ENCODE measurements at places on chromosomes 4 and X. TPM values are rescaled to one million over a fixed set of nuclear protein-coding genes. Genes with fewer than 3 reads are reported as not detected.

DNA sequence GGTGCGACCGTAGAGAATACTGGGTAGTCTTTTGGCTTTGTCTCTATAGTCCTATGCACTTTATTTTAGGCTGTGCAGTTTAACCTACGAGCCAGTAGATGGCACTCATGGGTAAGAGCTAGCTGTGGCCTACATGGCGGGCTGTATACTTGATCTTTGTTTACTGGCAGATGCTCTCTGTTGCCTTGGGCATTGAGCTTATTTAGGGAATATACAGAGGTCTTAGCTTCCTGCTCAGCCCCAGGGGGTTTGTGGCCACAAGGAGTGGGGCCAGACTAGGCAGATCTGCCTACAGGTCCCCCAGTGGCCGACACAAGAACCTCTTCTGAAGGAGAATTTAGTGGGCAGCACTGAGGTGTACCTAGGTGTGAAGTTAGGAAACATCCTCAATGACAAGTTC, 227.6 kb upstream of the HDX start:
- H3K4me3 ChIP-seq, result no peak overlapping the region
- H3K4me1 ChIP-seq, result no peaks in the 10 kb centered on the region
- H3K27ac ChIP-seq, result no peak overlapping the region
- DNase-seq, result no peak

GRCh38 chr4:86333236-86333635, 26.6 kb downstream of the MAPK10 start:
- H3K36me3 ChIP-seq, result no peaks in the 10 kb centered on the region
- H3K4me1 ChIP-seq, result no peaks in the 10 kb centered on the region
- no peak overlapping the region for H3K27ac ChIP-seq
- H3K27me3 ChIP-seq, result no peaks in the 10 kb centered on the region
- H3K4me3 ChIP-seq, result no peak overlapping the region

DNA sequence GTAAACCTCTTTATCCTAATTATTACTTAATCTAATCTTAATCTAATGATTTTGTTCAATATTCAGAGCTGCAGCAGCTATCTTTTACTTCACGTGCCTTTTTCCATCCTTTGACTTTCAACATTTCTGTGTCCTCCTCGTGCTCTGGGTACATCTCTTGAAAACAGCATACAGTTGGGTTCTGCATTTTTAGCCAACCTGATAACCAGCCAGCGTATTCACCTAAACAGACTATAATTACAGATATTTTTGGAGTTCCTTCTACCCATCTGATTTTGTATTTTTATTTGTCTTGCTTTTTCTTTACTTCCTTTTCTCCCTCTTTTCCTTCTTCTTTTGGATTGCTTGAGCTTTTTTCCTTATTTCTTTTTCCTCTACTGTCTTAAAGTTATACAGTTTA, 16.2 kb upstream of the JAKMIP1 start:
- H3K27ac ChIP-seq, result no peak overlapping the region
- H3K36me3 ChIP-seq, result no peaks in the 10 kb centered on the region
- H3K4me3 ChIP-seq, result no peak overlapping the region
- DNase-seq, result no peak

Gene PAGE2B
- total RNA-seq, result not detected

DNA sequence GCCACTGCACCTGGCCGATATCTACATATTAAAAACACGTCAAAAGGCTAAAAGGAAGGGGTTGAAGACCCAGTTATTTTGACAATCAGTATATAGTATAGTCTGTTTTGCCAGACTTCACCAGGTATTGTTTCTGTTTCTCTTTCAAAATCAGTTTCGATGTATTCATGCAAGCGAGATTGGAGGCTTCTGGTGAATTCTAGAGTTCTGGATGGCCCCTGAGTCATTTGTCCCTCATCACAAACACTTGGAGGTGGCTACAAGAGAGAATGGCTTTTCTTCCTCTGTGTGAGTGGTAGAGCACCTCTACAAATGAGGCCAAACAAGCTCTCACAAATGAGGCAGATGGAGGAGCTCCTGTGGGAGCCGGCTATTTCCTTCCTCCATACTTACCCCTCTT, 68.6 kb upstream of the ADGRG2 start:
- no peak overlapping the region for H3K4me3 ChIP-seq
- no peak overlapping the region for H3K27ac ChIP-seq
- no peaks in the 10 kb centered on the region for H3K4me1 ChIP-seq
- no peak for DNase-seq
- no peaks in the 10 kb centered on the region for H3K27me3 ChIP-seq
- H3K36me3 ChIP-seq, result no peaks in the 10 kb centered on the region

DNA sequence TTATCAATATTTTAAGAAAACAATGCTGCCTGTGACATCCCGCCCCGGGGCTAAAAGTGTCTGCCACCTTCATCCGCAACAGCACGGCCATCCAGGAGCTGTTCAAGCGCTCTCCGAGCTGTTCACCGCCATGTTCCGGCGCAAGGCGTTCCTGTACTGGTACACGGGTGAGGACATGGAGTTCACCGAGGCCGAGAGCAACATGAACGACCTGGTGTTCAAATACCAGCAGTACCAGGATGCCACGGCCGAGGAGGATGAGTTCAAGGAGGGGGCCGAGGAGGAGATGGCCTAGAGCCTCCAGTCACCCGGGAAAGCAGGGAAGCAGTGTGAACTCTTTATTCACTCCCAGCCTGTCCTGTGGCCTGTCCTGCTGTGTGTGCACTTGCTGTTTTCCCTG, 12.1 kb upstream of the KLHL13 start:
- no peaks in the 10 kb centered on the region for H3K36me3 ChIP-seq
- no peak overlapping the region for H3K4me3 ChIP-seq
- H3K4me1 ChIP-seq, result no peaks in the 10 kb centered on the region
- DNase-seq, result no peak
- no peak overlapping the region for H3K27ac ChIP-seq
- H3K27me3 ChIP-seq, result no peaks in the 10 kb centered on the region

Gene DMRTC1
- not detected for total RNA-seq

GRCh38 chr4:158624889-158625478, 46.7 kb downstream of the C4orf46 start:
- H3K27ac ChIP-seq, result no peak overlapping the region
- no peaks in the 10 kb centered on the region for H3K27me3 ChIP-seq
- no peak for DNase-seq
- H3K4me3 ChIP-seq, result no peak overlapping the region
- H3K36me3 ChIP-seq, result no peaks in the 10 kb centered on the region

- H3K4me3 ChIP-seq, result no peak overlapping the region
- no peaks in the 10 kb centered on the region for H3K36me3 ChIP-seq
- no peaks in the 10 kb centered on the region for H3K27me3 ChIP-seq
- H3K27ac ChIP-seq, result no peak overlapping the region
Measured at GRCh38 chr4:96052827-96053226, 212.9 kb downstream of the PDHA2 start.

DNA sequence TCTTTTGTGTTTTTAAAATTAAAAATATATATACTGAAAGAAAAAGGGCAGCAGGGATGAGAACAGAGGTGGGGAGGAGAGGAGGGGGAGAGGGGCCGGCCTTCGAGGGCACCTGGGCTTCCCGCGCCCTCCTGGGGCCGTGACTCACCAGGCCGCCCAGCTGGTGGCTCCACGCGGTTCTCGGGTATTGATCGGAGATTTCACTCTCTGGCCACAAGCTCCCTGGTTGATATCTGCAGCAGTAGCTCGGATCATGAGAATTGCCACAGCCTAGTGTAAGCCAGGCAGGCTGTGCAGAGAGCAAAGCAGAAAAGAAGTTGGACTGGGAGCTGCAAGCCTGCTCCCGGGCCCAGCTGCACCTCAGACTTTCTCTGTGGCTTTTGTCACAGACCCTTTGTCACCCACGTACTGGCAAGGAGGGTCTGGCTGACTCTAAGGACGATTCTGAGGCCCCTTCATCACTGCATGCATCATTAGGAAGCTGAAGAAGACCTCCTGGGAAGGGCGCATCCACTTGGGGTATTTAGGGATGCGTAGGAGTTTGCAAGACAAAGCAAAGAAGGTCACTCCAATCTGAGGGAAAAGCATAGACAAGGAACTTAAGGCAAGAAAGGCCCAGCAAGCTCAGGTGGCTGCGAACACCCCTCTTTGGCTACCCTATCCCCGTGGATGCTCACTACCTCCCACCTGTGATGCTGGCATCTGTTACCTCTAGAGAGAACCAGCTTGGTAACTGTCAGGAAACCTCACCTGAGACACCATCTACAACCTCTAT, 71.7 kb downstream of the CPZ start:
- H3K27me3 ChIP-seq, result no peaks in the 10 kb centered on the region
- H3K36me3 ChIP-seq, result no peaks in the 10 kb centered on the region
- no peak overlapping the region for H3K4me3 ChIP-seq
- no peaks in the 10 kb centered on the region for H3K4me1 ChIP-seq

All from right atrium auricular region (tissue), 2 donors.